ENCODE measurements at places on chromosomes 2 and 18.
A peak's percentile ranks its signal among the peaks of the same experiment; 100 is the strongest.

GRCh38 chr2:32678825-32679224 is 51.0 kb downstream of the TTC27 start:
- DNase-seq = no peak

- DNase-seq = no peak
These were observed 529.9 kb upstream of the KLHL29 start for GRCh38 chr2:22855081-22855480.

- peak; percentile 1 for DNase-seq
These were observed 128.5 kb downstream of the RAPGEF4 start for GRCh38 chr2:172864182-172864581.

- no peak for DNase-seq
These were observed 56.8 kb upstream of the TTN start for GRCh38 chr2:178863856-178864620.

DNA sequence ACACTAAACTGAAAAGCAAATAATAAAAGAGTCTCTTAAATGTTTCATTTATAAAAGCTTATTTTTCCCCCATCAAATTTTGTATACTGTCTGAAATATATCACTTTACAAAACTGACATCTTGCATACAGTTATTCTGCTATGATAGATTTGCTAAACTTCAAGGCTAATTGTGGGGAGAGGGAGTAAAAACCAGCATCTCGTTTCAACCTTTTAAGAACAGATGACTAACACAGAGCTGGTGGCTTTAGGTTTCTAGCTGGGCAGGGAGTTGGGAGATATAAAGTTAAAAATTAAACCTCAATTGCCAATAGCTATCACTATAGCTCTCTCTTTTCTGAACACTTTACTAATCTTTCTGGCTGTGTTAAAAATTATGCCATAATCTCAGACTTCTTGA is 23.5 kb downstream of the C1D start:
- DNase-seq = no peak

- no peak for DNase-seq
These were observed 193.3 kb upstream of the SPHKAP start for GRCh38 chr2:228374741-228375140.

DNA sequence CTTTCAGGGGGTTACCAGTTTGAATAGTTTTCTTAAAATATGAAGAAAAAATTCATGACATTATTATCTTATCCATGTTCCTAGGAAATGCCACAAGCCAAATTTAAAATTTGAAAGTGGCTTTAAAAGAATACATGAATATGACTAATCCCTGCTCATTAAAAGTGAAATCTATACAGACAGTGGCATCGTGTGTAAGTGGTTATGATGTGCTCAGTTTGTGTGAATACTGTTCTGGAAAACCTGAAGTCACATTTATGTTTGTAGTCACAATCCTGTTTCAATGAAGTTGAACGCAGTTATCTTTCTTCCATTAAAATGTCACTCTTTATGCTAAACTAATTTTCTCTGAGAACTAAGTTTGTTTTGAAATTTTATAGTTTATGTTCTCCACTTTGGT is 75.8 kb downstream of the GORASP2 start:
- DNase-seq = no peak

DNA sequence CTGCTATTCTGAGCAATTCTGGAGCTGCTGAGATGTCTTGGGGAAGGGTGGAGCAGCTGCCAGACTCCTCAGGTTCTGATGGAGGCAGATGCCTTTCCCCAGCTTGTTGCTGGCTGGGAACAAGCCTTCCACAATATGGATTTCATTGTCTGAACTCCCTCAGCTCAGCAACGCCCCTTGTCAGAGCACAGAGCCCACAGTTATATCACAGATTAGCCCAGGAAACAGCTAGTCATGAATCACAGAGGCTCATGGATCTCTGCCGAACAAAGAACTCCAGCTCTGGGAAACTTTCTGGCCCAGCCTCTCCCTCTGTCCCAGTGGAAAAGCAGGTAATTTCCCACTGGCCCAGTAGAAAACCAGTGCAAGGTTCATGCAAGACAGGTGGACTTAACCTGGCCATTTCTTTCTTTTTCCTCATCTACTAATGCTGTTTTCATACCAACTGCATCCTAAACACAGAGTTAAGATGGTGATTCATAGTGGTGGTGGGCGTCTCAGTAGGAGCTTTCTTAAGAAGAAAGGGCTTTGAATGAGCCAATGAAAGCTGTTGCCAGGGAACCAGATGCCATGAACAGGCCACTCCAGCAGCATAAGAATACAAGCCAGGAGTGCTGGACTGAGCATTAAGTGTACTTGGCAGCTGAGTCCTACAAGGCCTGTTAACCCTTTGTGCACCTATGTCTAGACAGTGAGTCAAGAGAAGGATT is 8.7 kb upstream of the KIAA2012 start:
- no peak for DNase-seq

DNA sequence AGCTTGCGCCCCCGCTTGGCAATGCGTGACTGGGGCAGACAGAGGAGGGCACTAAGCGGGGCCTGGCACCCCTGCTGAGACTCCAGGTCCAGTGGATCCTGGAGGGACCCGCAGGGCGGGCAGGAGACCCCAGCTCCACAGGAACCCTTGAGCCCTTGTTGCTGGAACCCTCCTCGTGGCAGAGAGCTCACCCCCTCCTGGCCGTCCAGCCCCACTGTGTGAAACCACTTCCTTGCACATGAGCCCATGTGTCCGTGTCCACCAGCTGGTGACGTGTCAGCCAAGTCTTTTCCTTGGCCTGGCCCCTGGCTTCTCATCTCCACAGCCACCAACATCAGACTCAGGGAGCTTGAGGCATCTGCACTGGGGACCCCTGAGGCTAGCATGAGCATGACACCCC is 38.0 kb downstream of the BIN1 start:
- DNase-seq = no peak

DNA sequence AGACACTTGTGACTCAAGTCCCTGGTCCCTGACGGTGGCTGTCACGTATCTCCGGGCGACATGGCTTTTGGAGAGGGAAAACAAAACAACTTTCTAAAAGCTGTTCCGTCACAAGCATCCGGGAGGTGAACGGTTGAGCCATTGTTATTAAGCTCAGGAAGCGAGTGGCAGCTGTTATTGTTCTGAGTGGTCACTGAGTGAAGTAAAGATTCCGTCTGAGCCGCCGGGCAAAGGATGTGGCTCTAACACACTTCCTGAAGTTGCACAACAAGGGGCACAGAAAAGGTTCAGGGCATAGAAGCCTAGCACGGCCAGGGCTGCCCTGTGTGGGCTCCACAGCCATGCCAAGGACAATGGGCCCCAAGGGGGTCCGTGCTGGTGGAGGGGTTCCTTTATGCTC is 24.3 kb downstream of the INPP5D start:
- no peak for DNase-seq

GRCh38 chr2:153416071-153416470 is 62.5 kb downstream of the RPRM start:
- no peak for DNase-seq

DNA sequence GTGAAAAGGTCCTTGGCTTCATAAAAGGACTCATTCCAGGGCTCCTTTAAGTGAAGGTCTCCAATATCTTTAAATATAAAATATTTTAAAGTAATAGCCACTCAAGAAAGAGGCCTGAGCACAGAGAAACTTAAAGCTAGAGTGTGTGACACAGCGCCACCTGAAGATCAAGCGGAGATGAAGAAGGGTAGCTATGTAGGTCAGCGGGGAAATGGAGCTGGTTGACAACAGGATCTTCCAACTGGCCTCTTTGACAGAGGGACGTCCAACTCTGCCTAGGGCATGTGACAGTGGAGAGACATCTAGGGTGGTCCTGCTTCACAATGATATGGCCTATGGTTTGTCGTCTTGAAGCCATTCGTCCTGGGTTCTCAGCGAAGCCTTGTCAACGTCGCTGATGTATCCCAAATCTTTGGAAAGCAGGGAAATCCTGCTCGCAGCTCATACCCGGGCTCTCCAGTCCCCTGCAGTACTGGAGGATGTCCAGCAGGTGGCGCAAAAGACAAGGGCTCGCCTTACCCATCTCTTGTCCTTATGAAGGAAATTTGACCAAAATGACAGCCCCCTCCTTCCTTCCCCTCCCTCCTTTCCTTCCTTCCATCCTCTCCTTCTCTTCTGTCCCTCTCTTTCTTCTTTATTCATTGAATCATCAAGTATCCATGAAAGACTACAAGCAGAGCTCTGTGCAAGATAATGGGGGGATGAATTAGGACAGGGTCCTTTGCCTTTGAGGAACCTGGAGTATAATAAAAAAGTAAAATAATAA is 59.6 kb downstream of the LONRF2 start:
- peak; percentile 7 for DNase-seq
